Activated CD8-positive, alpha-beta memory T cell treated with anti-CD3 and anti-CD28 coated beads for 24 hours (primary cell): ENCODE measurements at places on chromosomes 12 and 14.

DNA sequence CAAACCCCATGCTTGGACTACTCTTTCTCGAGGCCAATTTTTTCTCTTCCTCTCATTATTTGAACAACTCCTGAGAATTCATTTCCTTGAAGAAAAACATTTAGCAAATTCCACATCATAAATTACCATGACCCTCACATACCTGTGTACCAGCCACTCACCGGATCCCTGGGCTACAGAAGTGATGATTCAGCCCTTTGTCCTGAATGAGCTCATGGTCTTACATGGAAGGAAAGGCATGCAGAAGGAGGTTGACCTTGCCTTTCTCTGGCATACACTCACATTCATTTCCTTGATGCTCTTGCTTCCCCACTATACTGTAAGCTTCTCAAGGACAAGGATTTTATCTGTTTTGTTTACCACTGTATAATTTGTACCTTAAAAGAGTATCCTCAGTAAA is 191.5 kb downstream of the SLC5A8 start:
- no peak for DNase-seq

DNA sequence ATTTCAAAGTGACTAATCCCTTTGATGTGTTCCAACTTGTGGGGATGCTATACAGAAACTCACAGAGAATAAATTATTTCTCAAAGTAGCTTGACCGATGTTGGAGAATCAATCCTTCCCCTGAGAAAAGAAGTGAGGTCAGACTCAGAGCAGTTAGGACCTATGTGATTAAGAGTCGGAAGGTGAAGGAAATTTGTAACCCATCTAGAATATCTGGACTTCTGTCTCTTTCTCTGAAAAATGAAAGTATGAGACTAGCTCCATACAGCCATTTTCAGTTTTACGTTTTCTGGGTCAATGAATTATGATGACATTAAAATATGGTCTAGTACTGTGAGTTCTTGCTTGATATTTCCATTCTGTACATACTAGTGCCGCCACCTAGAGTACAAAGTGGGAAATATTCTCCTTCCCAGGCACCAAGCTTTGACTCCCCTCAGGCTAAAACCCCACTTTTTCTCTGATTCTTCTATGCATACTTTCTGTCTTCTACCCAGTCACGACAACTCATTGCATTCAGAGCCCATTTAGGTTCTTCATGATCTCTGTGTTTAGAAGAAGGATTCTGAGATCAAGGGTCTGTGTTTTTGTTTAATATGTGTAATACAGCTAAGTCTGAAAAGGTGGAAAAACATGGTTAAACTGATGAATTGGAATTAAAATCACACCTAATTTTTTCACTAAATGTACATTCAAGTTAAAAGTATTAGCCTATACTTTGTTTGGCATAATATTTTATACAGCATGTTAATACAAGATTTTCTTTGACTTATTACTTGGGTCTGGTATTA is 6.9 kb upstream of the NTS start:
- DNase-seq, result no peak

DNA sequence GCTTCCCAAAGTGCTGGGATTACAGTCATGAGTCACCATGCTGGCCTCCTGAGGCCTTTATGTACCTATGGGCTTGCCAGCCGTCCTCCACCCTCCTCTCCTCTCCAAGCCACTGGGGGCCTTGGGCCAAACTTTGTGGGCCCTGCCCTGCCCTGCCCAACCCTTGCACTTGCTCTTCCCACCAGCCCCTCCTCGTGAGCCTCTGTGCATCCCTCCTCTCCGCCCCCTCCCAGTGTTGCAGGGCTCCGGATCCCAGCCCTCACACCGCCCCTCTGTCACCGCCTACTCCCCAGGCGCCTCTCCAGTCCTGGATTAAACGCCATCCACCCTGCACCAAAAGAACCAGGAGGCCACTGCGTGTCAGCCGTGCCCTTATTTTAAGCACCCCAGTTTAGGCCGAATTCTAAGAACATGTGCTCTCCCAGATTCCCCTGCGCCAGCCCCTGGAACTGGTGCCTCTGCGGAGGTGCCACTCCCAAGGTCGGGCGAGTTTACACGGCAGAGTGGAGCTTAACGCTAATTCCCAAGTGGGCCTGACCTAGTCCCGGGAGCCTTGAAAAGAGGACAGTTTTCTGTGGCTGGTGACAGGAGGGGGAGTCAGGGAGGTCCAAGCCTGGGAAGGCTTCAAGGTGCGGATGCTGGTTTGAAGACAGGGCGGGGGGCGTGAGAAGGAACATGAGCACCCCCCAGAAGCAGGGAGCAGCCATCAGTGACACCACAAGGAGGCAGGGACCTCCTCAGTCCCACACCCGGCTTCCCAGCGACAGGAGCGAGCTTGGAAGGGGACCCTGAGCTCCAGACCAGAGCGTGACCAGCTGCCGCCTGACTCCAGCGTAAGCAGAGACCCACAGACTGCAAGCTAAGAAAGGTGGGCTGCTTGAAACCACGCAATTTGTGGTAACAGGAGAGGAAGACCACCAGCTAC is 21.2 kb upstream of the CDCA4 start:
- no peak for DNase-seq

- no peak for DNase-seq
Measured at GRCh38 chr12:15931590-15932053, 20.5 kb downstream of the DERA start.

GRCh38 chr14:22939684-22940083 is 10.5 kb upstream of the PRMT5 start:
- no peak for DNase-seq

GRCh38 chr14:102185360-102185759 is 45.7 kb downstream of the WDR20 start:
- DNase-seq, result no peak

- no peak for DNase-seq
Measured at GRCh38 chr14:56400109-56400825, 179.3 kb upstream of the TMEM260 start.
